SIG-M5 (cell line): ENCODE measurements at places on chromosomes 11 and 22.

- no peak for DNase-seq
Observed at GRCh38 chr11:2685051-2685450, 14.7 kb downstream of the KCNQ1OT1 start.

- DNase-seq = no peak
Observed at GRCh38 chr22:47149976-47150375, 387.5 kb downstream of the TBC1D22A start.

GRCh38 chr22:39284142-39284980 is 35.1 kb downstream of the RPL3 start:
- DNase-seq = no peak

DNA sequence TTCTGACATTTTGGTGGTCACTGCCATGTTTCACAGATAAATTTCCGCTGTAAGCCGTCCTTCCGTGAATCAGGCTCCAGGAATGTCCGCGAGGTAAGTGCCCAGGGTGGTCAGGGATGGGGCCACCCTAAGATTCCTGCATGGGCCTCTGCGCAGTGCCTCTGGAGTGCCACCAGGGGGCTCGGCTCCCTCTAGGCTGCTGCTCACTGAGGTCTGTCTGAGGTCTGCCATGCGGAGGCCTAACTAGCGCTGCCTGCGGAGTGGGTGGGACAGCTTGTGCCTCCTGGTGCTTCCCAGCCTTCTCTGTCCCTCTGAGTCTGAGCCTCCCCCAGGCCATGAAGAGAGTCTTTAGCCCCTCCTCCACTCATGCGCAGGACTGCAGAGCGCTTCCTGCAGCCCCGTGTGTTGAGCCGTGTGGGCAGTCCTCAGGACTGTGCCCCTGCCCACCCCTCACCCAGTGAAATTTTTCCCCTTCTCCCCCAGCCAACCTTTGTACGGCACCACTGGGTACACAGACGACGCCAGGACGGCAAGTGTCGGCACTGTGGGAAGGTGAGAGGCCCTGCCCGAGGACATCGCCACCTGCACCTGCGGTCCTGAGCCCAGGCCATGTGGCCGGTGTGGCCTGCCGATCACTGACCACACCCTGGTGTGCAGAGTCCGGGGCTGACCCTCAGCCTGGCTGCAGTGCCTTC is 11.9 kb upstream of the MDK start:
- no peak for DNase-seq

GRCh38 chr11:69151836-69152235 is 3.9 kb upstream of the SMIM38 start:
- DNase-seq = no peak

DNA sequence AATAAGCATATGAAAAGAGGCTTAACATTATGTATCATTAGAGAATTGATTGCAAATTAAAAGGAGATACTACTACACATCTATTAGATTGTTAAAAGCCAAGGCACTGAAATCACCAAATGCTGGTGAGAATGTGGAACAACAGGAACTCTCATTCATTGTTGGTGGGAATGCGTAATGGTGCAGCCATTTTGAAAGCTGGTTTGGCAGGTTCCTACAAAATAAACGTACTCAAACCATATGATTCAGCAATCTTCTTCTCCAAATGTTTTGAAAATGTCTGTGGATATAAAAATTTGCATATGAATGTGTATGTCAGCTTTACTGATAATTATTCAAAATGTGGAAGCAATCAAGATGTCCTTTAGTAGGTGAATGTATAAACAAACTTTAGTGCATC is 176.4 kb upstream of the PLET1 start:
- DNase-seq = no peak

GRCh38 chr11:47355283-47356128 is 3.0 kb upstream of the MYBPC3 start:
- DNase-seq = no peak

DNA sequence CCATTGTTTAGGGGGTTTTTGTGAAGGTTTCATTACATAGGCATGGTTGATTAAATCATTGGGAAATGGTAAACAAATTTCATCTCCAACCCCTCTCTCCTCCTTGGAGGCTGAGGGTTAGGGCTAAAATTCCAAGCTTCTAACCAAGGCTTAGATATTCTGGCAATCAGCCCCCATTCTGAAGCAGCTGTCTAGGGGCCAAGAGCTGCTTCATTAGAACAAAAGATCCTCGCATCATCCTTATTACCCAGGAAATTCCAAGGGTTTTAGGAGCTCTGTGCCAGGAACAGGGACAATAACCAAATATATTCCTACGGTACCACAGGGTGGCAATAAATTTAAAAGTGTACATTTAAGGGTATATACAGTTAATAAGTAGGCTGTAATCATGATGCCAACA is 22.5 kb upstream of the EED start:
- DNase-seq = no peak

- DNase-seq = no peak
Observed at GRCh38 chr11:84608837-84609196, 1018.3 kb downstream of the DLG2 start.

DNA sequence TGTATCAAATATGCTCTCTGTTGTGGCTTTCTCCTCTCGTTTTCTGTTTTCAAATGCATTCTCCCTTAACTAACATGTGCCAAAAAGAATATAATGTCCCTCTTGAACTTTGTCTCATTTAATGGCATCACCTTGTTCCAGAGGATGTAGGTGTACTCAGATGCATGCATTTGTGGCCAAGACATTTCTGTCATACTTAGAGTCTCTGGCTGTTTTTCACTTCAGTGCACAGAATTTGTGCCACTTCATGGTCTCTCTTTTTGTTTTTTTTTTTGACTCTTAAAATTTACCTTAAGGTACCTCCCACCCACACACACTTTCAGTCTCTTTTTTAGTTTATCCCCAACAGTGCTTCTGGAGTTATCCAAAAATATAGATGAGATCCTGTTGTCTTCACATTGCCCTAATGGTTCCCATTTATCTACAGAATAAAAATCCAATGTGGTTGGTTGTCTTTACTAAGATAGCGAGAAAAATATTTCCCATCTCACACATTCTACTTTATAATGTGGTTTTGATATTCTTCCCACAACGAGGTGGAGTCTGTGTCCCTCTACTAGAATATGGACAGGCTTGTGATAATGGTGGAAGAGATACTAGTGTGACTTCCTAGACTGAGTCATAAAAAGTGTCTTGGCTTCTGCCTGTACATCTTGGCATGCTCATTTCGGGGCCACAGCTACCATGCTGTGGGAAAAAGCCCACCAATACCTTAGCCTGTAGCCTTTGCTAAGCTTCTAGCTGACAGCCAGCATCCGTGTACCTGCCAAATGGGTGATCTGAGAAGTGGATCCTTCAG is 125.8 kb downstream of the DDX10 start:
- no peak for DNase-seq

GRCh38 chr11:40219401-40219800 is 1240.1 kb downstream of the LRRC4C start:
- no peak for DNase-seq

DNA sequence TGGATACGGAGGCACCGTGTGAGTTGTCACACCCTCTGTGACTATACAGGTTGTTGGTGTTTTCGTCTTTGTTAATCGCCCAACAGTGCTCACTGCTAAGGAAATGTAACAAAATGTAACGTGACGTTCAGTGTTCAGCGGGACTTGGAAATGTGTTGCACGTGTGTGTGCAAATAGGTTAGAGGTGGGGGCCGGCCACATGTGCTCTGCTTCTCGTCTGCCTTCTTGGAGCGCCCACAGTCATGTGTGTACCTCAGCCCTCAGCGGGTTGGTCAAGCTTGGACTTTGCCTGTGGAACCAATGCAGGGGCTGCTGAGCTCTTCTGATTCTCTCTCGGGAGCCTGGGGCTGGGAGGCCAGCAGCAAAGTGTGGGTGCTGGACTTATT is 7.4 kb upstream of the SMIM38 start:
- DNase-seq = no peak

DNA sequence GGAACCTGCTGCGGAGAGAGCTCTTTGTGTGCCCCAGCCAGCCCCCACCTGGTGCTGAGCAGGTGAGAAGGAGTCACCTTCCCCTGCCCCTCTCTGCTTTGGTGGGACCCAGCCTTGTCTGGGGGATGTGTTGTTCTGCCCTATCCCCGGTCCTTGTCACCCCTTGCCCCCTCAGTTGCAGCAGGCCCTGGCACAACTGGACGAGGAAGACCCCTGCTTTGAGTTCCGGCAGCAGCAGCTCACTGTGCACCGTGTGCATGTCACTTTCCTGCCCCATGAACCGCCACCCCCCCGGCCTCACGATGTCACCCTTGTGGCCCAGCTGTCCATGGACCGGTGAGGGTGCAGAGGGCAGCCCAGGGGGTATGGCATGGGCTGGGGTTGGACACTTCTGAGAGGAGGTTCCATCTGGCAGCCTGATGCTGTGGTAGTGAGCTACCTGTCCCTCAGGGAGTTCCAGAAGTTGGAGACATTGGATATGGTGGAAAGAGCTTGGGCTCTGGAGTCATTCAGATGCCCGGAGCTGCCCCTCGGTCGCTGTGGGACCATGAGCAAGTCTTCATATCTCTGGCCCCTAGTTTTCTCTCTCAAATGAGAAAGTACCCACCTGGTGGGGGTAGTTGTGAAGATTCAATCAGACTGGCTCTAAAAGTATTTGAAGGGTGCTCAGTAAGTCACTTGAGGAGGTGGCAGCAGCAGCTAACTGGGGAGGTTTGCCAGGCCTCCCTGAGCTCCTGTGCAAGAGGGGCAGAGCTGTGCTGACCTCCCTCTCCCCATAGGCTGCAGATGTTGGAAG is 4.3 kb downstream of the LARGE2 start:
- no peak for DNase-seq

DNA sequence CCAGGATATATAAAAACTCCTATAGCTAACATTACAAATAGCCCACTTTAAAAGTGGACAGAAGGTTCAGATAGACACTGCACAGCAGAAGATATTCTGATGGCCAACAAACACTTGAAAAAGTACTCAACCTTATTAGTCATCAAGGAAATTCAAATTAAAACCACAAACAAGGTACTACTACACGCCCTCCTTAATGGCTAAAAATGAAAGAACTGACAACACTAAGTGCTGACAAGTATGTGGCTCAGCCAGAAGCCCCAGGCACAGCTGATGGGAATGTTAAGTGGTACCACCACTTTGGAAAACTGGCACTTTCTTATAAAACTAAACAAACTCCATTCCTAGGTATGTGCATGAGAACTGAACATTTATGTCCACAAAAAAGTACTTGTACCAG is 320.1 kb downstream of the TBC1D22A start:
- DNase-seq = no peak

DNA sequence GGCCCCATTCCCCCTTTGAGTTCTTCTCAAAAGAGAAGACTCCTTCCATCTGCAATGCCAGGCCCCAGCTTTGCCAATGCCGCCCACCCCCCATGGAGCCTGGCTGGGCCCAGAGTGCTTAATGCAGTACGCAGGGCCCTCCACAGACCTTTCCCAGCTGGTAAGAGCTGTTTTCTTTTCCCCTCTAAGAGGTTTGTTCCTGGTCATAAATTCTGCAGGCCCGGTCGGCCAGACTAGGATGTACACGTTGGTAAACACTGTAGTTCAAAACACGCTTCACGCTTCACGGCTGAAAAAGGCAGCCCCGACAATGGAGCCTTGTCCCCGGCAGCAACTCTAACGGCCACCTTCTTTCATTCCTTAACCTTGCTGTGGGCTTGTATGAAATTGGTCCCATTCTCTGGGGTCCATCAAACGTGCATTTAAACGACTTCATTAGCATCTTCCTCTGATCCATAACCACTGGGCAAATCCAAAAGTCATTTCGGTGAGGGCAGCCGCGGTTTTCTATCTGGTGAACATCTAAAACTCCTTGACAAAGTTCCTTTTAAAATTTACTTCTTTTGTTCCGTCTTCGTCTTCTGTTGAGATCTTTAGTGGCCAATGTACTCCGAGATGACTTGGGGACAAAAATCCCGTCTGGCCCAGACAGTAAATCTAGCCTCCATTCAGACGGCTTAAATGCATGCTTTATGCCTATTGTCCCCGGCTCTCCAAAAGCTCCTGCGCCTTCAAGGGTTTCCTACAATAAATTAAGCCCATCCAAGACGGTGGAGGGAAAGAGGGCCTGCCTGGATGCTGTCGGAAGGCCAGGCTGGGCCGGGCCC is 60.0 kb upstream of the MYEOV start:
- no peak for DNase-seq

DNA sequence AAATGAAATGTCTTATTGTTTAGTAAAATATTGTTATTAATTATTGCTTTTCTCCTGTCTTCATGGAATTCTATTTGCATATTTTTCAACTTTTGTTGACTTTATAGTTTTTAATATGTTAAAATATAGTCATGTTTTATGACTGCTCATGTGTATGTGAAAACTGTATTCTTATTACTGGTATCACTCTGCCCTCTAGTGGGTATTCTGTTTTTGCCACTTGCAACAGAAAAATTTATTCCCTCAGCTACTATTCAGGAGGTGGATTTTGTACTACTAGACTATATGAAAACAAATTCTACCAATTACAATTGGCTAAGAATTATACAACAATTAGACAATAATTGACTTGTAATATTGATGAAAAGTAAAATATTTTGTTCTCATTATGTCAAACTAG is 45.0 kb downstream of the OR4C6 start:
- DNase-seq = peak; percentile 4

GRCh38 chr11:124807201-124807600 is 7.0 kb upstream of the MSANTD2 start:
- DNase-seq = no peak

GRCh38 chr11:62546244-62546928 is at the start of gene AHNAK:
TSS of gene AHNAK (minus strand) at chr11:62546806. CDS start at chr11:62536098, 10,708 bp downstream.
- DNase-seq = no peak

DNA sequence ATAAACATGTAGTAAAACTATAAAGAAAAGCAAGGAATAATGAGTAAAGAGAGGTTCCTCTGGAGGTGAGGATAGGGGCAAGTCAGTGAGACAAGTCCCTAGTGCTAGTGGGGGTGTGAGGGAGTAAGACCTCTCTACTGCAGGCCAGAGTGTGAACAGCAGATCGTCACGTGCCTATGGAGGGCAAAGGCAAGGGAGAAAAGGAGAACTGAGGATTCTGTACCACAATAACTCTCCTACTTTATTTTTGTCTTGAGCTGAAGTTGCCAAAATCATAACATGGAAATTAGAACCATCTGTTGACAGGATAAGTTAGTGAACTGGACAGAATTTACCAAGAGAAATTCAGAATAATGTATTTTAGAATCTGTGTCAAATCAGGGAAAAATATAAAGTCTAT is 77.6 kb downstream of the ENTHD1 start:
- DNase-seq = no peak

DNA sequence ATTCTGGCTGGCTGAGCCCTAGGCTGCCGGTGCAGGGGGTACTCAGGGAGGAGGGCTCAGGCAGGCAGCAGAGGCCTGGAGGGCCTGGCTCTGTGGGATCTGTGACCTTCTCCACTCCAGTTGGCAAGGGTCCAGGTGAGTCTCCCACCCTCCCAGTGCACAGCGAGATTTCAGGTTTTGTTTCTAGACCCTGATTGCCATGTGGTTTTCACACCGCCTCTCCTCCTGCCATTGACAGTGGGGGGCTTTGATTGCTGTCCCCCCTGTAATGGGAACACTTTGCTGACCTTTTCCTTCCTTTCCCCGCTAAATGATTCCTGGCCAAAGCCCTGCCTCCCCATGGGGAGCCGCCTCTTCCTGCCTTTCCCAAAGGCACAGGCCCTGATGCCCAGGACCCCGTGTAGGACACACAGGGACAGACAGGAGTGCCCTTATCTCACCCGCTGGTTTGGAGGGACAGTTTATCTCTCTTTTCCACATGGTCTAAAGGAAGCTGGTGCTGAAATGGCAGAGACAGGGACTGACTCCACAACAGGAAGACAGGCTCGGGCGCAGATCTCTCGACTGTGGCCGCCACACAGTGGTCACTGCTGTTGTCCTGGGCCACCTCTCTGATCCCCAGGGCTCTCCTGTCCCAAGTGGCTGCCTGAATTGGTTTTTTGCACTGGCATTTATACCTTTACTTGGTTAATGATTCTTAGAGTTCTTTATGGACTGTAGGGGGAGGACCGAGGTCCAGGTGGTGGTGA is 43.4 kb downstream of the BCR start:
- DNase-seq = no peak
